ENCODE measurements at places on chromosomes 7 and 10.

GRCh38 chr10:95558593-95559320, 2.4 kb downstream of the SORBS1 start:
- DNase-seq, result no peak

DNA sequence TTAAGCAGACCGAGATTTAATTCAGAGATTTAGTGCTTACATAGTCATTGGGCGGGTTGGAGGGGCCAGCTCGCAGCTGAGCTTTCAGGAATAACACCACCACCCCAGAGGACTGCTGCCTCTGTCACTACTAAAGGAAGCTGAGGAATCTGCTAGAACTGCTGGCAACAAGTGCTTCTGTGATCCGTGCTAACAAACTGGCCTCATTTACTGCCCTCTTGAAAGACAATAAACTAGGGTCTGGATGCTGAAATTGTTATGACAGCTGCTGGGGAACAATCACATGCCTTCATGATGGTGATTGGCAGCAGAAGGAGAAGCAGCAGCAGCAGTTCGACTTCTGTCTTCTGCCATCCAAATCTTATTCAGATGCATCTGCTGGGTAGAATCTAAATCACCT, 285.5 kb upstream of the TAC1 start:
- DNase-seq, result no peak

GRCh38 chr10:86169066-86169465, 197.5 kb downstream of the GRID1 start:
- no peak for DNase-seq

DNA sequence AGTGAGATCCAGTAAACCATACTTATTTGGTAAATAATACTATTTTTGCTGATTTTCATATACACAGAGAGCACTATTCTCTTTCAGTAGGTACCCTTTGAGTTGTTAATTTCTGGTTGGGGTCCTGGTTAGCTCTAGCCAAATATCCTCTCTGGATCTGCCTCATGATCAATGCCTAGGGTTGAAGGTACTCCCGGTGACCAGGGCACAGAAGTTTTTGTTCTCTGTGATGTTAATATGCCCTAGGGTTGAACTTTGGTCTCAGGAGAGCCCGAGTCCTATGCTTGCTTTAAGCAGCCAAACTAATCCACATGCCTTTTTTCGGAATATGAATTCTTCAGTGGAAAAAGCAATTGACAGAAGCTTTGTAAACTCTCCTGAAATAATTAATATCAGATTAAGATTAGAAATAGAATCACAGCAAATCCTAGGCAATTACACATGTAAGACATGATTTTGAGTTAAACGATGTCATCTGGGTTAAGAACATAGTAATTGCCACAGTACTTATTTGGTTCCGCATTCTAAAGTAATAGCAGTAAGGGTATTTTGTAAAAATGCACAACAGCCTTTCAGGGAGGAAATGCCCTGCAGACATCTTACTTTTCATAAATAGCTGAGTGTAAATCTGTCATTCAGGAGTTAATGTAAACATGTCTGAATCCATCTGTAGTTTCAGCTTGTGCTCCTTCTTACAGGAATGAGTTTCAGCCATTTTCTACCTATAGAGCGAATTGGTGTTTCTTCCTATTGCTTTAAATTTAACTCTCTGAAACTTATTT, 10.1 kb downstream of the CHN2 start:
- no peak for DNase-seq

DNA sequence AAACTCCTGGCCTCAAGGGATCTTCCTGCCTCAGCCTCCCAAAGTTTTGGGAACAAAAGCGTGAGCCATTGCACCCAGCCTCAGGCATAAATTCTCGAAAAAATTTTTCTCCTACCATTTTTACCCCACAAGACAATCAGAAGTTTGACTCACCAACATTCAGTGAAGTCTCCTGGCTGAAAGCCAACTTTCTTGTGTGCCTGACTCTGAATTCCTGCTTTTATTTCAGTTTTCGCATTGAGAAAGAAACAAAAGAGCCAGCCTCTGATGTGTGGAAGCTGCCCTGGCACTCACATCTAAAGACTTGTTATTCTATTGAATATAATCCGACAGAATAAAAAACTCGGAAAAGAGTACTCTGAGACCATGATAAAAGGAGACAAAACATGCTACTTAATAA, 402.9 kb downstream of the MAGI2 start:
- no peak for DNase-seq

- no peak for DNase-seq
These were observed 620.8 kb downstream of the KCNMA1 start for GRCh38 chr10:77016855-77017254.

DNA sequence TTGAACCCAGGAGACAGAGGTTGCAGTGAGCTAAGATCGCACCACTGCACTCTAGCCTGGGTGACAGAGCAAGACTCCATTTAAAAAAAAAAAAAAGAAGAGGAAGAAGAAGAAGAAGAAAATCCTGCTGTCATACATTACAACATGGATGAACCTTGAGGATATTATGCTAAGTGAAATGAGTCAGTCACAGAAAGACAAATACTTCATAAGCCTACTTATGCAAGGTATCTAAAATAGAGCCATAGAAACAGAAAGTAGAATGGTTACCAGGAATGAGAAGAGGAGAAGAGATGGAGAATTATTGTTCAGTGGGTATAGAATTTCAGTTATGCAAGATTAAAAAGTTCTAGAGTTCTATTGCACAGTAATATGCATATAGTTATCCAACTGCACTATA, 466.5 kb downstream of the PLXNA4 start:
- no peak for DNase-seq

GRCh38 chr7:70738151-70738885, 393.6 kb upstream of the GALNT17 start:
- no peak for DNase-seq

DNA sequence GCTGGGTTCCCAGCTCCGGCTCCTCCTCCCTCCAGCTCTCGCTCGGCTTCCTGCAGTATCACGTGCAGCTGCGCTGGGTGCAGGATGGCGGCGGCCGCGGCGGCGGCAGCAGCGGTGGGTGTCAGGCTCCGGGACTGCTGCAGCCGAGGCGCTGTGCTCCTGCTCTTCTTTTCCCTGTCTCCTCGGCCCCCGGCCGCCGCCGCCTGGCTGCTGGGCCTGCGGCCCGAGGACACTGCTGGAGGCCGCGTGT, at the start of gene CNNM1:
CNNM1 (plus strand) TSS at position 53 of the 250 bp plus-strand sequence; CDS start at position 85, 32 bp downstream.
- DNase-seq, result peak; percentile 12

- no peak for DNase-seq
These were observed 32.1 kb upstream of the ELAPOR2 start for GRCh38 chr7:87091487-87092066.

GRCh38 chr10:132361581-132362101, 29.6 kb downstream of the LRRC27 start:
- DNase-seq, result no peak
